ENCODE measurements at places on chromosomes 6 and 20. TPM values are rescaled to one million over a fixed set of nuclear protein-coding genes. Genes with fewer than 3 reads are reported as not detected.

C4A gene
- total RNA-seq, result 2.2 TPM

TFAP2D gene
- total RNA-seq, result not detected

CCM2L gene
- total RNA-seq, result 31.1 TPM

SLC22A7 gene
- not detected for total RNA-seq

AGER gene
- total RNA-seq, result 0.85 TPM

TREML2 gene
- not detected for total RNA-seq

DNA sequence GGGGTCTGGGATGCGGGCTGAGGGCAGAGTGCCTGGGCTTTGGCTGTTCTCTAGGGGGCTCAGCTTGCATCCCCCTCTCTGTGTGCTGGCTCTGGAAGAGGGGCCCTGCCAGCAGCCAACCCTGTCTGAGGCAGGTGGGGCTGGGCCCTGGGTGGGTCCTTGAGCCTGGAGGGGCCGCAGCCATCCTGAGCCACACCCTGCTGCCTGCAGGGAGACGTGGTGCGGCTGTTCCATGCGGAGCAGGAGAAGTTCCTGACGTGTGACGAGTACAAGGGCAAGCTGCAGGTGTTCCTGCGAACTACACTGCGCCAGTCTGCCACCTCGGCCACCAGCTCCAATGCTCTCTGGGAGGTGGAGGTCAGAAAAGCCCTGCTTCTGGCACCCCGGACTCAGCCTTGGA lies 41.2 kb downstream of the ITPR3 start:
- DNase-seq, result no peak

DNA sequence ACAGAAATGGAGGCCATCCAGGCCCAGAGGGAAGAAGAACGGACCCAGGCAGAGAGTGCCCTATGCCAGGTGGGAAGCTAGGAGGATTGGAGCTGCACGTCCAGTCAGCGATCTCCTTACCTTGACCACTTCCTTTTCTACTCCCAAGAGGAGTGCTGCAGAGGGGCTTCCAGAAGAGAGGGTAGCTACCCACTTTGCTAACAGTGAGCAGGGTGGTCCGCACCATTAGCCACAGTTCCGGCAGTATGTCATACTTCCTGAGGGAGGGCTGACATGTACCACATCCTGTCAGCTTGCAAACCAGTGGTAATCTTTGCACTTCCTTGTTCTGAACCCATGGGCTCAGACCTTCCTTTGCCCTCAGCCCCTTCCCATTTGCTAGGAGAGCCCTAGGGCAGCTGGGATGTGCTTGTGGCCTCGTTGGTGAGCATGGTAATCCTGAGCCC lies 35.4 kb downstream of the CEP250 start:
- DNase-seq, result peak; percentile 45

- no peak for DNase-seq
Observed at GRCh38 chr6:167505782-167506181, 180.9 kb downstream of the TTLL2 start.

DNA sequence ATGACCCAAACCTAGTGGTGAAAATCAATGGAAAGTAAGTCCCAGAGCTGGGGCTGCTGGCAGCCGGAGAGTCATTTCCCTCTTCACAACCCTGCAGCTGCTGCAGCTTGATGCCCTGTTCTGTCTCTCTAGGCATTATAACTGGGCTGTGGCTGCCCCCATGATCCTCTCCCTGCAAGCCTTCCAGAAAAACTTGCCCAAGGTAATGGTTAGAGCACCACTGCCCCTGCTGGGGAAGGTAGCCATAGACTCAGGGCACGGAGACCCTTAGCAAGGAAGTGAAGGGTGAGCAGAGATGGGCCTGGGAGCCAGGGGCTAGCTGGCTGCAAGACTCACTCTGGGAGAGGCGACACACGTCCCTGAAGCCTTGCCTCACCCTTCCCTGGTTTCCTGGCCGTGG lies 12.0 kb downstream of the LPIN3 start:
- no peak for DNase-seq

DNA sequence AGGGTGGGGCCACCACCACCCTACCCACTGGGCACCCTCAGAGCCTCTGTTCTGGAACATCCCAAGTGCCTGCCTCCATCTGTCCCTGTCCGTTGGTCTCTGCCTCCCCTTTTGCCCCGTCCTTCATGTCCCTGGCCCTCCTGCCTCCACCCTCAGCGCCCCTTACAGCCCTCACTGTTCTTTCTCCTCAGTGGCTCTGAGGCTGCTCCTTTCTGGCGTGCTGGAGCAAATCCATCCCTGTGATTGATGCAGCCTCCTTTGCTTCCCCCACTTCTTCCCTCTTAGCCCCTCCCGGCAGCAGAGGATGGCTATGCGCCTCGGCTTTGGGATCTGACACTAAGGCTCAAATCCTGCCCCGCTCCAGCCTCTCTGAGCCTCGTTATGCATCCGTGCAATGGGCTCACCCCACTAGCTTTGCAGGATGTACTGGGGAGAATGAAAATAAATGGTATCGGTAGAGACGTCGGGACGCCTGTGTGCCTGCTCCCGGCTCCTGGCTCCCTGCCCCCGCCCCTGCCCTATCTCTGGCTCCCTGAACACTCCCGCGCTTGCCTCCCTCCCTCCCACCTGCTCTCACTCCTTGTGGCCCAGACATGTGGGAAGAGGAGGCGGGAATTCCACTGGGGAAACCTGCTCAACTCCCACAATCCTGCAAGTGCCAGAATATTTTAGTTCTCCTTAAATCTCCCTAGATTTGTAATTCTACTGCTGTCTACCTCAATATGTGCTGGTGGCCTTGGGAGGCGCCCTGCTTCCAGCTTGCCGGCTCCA lies 13.1 kb downstream of the VSTM2L start:
- peak; percentile 17 for DNase-seq

DNA sequence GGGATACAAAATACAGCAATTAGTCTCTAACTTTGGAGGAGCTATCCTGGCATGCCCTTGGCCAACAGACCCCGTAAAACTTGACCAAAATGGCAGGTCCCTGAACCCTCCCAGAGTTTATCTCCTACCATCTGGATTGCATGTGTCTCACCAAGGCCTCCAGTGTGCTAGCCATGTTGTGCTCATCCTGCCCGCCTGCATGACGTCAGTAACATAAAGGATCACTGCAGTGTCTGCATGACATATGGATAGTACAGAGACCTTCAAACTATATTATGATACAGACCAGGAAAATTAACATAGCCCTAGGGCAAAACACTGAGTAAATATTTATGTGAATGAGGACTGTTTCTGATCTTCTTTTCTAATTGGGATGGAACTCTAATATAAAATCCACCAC lies 25.3 kb downstream of the CPXM1 start:
- no peak for DNase-seq

DNA sequence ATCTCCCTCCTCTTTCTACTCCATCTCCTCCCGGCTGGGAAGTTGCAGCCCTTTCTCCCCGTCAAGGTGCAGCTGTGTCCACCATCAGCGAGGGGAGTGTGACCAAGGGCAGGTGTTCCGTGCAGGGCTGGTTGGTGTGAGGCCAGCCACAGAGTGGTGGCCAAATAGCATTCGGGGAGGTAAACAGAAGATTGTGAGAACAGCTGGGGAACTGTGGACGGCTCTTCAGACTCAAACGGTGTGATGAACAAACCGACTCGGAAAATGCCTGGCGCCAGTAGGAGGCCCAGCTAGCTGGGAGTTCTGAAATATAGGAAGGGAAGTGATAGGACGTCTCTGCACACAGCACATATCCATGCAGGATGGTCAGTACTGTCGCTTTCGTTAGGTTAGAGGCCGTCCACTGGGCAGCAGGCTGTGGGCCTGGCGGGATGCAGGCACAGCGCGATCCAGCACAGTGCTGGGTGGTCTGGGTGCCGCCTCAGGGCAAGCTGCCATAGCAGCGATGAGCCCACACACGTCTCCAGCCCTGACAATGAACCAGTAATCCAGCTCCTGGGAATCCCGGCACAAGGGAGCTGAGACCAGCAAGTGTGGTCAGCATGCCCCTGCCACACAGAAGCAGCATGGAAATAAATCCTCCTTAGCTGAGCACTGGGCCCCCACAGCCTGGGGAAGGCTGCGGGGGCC lies 258.1 kb downstream of the TAF4 start:
- DNase-seq, result no peak

GRCh38 chr20:39553120-39553519 lies 591.0 kb downstream of the DHX35 start:
- no peak for DNase-seq

- DNase-seq, result no peak
Observed at GRCh38 chr6:27267857-27268434, 20.4 kb downstream of the PRSS16 start.

- DNase-seq, result peak; percentile 93
Observed at GRCh38 chr6:25192590-25193459, 86.3 kb upstream of the CARMIL1 start.

GRCh38 chr6:113627480-113627879 lies 229.7 kb upstream of the MARCKS start:
- no peak for DNase-seq

- DNase-seq, result no peak
Observed at GRCh38 chr6:144152334-144152900, 2.1 kb downstream of the STX11 start.

- no peak for DNase-seq
Observed at GRCh38 chr20:846894-847278, 13.4 kb downstream of the FAM110A start.

GRCh38 chr6:107730683-107731314 lies 93.3 kb downstream of the SCML4 start:
- no peak for DNase-seq

DNA sequence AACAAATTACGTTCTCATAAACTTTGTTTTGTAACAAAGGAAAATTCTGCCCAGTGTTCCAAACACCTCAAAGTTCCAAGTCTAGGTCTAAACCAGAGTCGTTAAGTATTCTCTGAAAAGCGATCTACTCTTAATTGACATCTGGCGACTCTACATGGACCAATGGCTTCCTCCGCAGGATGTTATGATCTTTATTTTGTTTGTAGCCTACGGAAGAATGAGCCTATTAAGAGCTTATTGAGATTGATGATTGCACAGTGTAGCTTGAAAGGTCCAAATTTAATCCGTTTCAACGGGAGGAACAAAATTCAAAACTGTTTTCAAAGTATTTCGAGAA lies 61.1 kb downstream of the FAM217A start:
- peak; percentile 69 for DNase-seq

DNA sequence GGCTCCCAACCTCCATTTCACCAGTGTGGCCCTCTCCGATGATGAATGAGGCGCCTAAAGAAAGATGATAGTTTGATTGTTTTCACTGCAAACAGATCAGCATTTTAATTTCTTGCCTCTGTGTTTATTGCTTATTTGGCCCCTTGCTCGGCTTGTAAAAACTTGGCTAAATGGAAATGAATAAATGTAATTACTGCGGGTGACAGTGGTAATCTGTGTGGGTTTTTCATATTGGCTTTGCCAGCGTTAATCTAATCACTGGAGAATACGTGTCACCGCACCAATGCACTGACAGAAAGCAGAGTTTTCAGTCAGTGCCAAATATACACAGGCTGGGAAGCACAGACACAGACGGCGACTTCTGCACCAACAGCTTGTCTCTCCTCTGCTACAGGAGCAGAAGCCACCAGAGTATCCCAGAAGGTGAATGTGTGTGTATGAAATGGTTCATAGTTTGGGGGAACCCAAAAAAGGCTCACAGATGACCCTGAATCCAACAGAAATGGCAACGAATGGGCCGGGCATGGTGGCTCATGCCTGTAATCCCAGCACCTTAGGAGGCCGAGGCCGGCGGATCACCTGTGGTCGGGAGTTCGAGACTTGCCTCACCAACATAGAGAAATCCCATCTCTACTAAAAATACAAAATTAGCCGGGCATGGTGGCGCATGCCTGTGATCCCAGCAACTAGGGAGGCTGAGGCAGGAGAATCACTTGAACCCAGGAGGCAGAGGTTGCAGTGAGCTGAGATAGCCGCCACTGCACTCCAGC lies 534.0 kb downstream of the PKHD1 start:
- no peak for DNase-seq

- DNase-seq, result peak; percentile 74
Observed at GRCh38 chr6:129936329-129937165, 75.4 kb upstream of the TMEM244 start.

- no peak for DNase-seq
Observed at GRCh38 chr6:36815962-36816735, 23.1 kb downstream of the CPNE5 start.

DNA sequence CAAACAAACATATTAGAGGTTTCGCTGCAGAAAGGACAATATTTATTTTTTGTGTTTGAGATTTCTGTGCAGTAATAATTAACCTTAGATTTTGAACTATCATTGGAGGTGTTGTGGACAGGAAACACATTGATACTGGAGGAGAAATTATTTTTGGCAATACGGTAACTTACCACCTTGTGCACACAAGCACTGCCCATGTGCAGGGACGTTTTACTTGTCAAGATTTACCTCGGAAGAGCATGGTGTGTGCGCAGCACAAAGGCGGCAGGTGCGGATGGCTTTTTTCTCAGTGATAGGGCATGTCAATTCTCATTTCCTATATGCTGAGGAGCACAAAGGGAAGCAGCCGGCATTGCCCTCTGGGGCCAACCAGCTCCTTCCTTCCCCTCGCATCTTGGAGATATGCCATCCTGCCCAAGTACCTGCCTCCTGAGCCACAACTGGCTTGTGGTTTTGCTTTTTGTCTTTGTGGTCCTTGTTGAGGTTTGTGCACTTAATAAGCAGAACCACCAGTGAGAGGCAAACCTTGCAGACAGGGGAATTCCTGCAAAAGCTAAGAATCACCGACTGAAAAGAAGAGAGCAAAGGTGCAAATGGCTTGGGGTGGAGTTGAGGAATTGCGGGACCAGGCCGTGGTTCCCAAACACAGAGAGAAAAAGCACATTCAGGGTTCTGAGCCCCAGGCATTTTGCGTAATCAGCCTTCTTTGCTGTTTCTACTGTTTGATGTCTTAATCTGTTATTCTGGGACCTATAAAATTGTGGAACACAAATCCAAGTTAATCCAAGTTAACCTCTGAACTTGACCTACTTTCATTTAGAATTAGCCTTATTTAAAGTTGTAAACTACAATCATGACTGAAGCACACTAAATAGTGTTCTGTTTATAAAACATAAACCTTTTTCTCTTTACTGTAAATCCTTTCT lies 21.9 kb downstream of the SAMD5 start:
- no peak for DNase-seq

DNA sequence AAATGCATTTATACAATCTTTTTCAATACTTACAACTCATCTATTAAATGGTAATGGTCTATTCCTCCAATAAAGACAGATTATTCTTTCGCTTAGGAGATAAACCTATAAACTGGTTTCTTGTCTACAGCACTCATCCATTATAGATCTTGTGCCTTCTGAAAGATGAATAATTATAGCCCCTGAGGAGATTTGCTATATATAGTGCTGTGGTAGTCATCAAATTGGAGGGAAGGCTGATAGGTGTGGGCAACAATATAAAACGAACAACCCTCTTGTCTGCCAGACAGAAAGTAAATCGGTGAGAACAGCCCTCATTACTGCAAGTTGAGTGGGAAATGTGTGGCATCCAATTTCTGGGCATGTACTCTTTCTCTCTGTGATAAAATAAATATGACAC lies 292.5 kb upstream of the CNR1 start:
- DNase-seq, result no peak

- DNase-seq, result no peak
Observed at GRCh38 chr6:35376281-35376680, 33.9 kb downstream of the PPARD start.

DNA sequence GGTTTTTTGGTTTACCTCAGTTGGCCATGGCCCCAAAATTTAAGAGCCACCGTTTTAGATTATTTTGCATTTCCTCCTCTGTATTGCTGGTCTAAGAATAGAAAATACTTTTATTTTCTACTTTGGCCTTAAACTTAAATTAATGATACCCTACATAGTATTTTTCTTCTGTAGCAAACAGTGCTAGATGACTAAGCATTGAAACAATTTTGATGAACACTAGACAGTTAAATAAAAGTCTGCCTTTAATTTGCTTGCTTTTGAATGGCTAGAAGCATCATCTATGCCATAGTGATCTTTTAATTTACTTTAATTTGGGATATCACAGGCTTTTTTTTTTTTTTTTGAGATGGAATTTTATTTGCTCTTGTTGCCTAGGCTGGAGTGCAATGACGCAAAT lies 106.4 kb downstream of the CD109 start:
- no peak for DNase-seq

All from dermis blood vessel endothelial cell (primary cell).